ENCODE measurements at places on chromosomes 11 and 22. TPM values are rescaled to one million over a fixed set of nuclear protein-coding genes. Genes with fewer than 3 reads are reported as not detected.

DNA sequence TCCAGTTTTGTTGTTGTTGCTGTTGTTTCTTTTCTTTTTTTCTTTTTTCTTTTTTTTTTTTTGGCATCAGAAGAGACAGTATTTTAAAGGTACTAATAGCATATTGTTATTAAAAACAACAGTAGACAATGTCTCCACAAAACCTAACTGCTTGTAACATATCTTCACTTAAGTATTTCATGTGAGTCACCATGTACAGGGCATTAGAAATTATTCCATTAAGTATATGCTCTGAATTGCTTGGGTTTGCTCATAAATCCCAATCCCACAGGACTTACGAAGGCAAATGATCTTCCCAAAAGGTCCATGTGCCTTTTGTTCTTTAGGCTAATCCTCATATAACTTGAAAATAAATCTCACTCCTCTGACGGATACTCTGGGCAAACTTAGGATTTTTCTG lies 35.9 kb downstream of the MAP6 start:
- H3K4me3 ChIP-seq = no peak overlapping the region
- no peaks in the 10 kb centered on the region for H3K4me1 ChIP-seq
- no peak overlapping the region for H3K27ac ChIP-seq
- peaks cover 45% of the 10 kb centered on the region for H3K27me3 ChIP-seq
- no peak for DNase-seq
- no peaks in the 10 kb centered on the region for H3K36me3 ChIP-seq

Gene PATE2
- not detected for total RNA-seq

GRCh38 chr11:33630936-33631748 lies 69.5 kb downstream of the C11orf91 start:
- no peaks in the 10 kb centered on the region for H3K36me3 ChIP-seq
- no peak for DNase-seq
- H3K4me1 ChIP-seq = no peaks in the 10 kb centered on the region

Gene USP35
- total RNA-seq = 11.9 TPM

GRCh38 chr11:77661670-77662069 lies 24.1 kb upstream of the CLNS1A start:
- no peak for DNase-seq
- no peaks in the 10 kb centered on the region for H3K4me1 ChIP-seq
- no peak overlapping the region for H3K27ac ChIP-seq
- no peaks in the 10 kb centered on the region for H3K27me3 ChIP-seq
- no peak overlapping the region for H3K4me3 ChIP-seq

DNA sequence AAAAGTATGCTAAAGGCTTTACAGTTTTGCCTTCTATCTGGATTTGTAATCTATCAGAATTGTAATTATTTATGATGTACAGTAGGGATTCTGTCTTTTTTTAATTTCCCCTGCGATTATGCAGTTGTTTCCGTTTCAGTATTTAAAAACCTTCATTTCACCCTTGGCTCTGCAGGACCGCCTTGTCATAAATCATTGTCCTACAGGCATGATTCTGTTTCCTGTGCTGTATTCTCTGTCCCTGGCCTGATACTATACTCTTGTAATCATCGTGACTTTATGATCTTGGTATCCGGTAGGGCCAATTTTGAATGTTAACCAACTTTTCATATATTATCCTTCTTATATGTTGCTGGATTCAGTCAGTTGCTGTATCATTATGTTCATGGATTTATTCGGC lies 151.7 kb downstream of the ATXN10 start:
- H3K27ac ChIP-seq = no peak overlapping the region
- H3K27me3 ChIP-seq = no peaks in the 10 kb centered on the region
- H3K4me1 ChIP-seq = no peaks in the 10 kb centered on the region
- no peak overlapping the region for H3K4me3 ChIP-seq
- DNase-seq = no peak
- peaks cover 4% of the 10 kb centered on the region for H3K36me3 ChIP-seq

- H3K27ac ChIP-seq = no peak overlapping the region
- peaks cover 26% of the 10 kb centered on the region for H3K36me3 ChIP-seq
- peaks cover 5% of the 10 kb centered on the region for H3K27me3 ChIP-seq
- peak overlapping the region; percentile 7 for H3K4me3 ChIP-seq
Measured at GRCh38 chr11:65353900-65354264, 669 bp upstream of the TIGD3 start.

Gene WBP2NL
- 1.3 TPM for total RNA-seq

Gene APOA1
- not detected for total RNA-seq

Gene ASPHD2
- total RNA-seq = 9.2 TPM

DNA sequence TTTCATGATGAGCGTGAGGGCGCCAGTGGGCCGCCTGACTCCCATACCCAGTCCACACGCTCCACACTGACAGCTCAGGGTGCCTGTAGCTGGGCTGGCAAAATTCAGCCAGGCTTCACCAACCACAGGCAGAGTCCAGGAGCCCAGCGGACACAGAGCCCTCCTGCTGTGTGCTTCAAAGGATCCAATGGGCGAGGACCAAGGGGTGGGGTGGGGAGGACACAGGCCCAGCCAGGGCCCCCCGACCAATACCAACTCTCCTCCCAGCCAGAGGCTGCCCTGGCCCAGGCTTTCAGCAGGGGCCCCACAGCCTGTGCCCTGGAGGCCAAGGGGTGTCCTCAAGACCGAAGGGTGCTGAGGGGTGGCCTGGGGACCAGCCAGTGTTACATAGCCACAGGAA lies 336.1 kb downstream of the CTTN start:
- DNase-seq = no peak
- H3K4me3 ChIP-seq = no peak overlapping the region
- H3K4me1 ChIP-seq = no peaks in the 10 kb centered on the region

GRCh38 chr11:45424411-45425180 lies 138.5 kb upstream of the SYT13 start:
- H3K36me3 ChIP-seq = no peaks in the 10 kb centered on the region
- DNase-seq = no peak
- no peak overlapping the region for H3K27ac ChIP-seq
- no peak overlapping the region for H3K4me3 ChIP-seq

GRCh38 chr22:42929838-42930155 lies 72.7 kb upstream of the ARFGAP3 start:
- H3K36me3 ChIP-seq = peaks cover 2% of the 10 kb centered on the region
- H3K27me3 ChIP-seq = no peaks in the 10 kb centered on the region
- no peak for DNase-seq
- H3K4me1 ChIP-seq = peaks cover 40% of the 10 kb centered on the region

DNA sequence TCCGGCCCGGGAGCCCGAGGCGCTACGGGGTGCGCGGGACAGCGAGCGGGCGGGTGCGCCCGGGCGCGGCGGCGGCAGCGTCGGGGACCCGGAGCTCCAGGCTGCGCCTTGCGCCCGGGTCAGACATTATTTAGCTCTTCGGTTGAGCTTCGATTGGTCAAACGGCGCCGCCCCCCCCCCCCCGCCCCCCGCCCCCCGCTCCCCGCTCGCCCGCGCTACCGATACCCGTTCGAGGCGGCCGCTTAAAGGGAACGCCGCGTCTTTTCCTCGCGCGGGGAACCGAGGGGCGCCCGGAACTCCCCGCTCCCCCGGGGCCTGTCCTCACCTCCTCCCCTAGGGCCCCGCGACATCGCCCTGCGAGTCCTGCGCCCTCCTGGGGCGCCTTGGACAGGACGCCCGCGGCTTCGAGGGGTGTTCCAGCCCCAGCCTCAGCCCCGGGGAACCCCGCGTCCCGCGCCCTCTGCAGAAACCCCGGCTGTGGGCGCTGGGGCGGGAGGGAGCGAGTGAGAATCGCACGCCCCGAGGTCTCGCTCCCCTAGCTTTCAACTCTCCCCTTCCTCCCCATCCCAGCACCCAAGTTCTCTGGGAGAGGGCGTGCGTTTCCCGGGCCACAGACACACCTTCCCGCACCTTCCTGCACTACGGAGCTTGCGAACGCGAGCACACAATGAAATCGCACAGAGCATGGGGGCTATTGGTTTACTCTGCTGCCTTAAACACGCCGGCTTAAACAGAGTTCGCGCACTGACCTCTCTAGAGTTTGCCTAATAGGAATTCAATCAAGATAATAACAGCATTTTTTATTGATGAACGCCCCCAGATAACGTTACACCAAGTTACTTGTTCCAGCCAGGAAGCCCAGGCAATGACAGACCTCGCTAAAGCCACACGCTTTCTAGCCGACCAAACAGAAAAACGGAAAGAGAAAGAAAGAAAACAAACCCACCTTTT lies at the start of gene BDNF:
Gene BDNF, minus strand, starts transcription at position 105 of the 951 bp plus-strand sequence. CDS start 41,891 bp downstream, outside the sequence.
- peaks cover 58% of the 10 kb centered on the region for H3K27me3 ChIP-seq
- peak within 1 kb of the TSS; percentile 34 for H3K27ac ChIP-seq
- peak within 1 kb of the TSS; percentile 70 for H3K4me3 ChIP-seq
- H3K4me1 ChIP-seq = peaks cover 24% of the 10 kb centered on the region
- DNase-seq = peak; percentile 20
- no peaks in the 10 kb centered on the region for H3K36me3 ChIP-seq

Gene WT1
- total RNA-seq = not detected

- H3K4me1 ChIP-seq = peaks cover 28% of the 10 kb centered on the region
- H3K27ac ChIP-seq = no peak overlapping the region
- no peaks in the 10 kb centered on the region for H3K36me3 ChIP-seq
- H3K27me3 ChIP-seq = peaks cover 57% of the 10 kb centered on the region
- no peak overlapping the region for H3K4me3 ChIP-seq
- no peak for DNase-seq
Measured at GRCh38 chr11:46386674-46387073, 4.9 kb downstream of the CHRM4 start.

DNA sequence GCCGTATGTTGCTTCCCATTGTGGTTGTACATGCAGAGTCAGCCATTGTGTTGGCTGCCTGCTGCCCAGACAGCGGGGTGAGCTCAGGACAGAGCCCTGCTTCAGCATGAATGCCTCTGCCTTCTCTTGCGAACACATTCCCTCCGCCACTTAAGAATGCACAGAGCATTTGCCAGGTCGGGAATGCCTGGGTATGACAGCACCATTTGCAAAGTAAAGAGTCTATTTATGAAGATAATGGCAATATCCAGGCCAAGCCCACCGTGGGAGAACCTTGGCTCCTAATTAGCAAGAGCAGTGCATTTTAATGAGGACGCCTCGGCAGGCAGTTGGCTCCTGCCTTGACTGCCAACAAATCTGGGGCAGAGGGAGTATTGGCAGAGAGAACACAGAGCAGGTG lies 62.5 kb upstream of the SORL1 start:
- H3K27me3 ChIP-seq = no peaks in the 10 kb centered on the region
- no peaks in the 10 kb centered on the region for H3K36me3 ChIP-seq
- no peak overlapping the region for H3K27ac ChIP-seq
- peaks cover 18% of the 10 kb centered on the region for H3K4me1 ChIP-seq
- DNase-seq = no peak

GRCh38 chr11:6474413-6474792 lies 662 bp upstream of the TRIM3 start:
- H3K27me3 ChIP-seq = peaks cover 11% of the 10 kb centered on the region
- H3K4me1 ChIP-seq = peaks cover 31% of the 10 kb centered on the region
- peak overlapping the region; percentile 37 for H3K27ac ChIP-seq
- no peak for DNase-seq
- peak overlapping the region; percentile 75 for H3K4me3 ChIP-seq

GRCh38 chr22:20859615-20860014 lies 808 bp downstream of the SNAP29 start:
- no peaks in the 10 kb centered on the region for H3K27me3 ChIP-seq
- DNase-seq = no peak
- H3K4me1 ChIP-seq = peaks cover 51% of the 10 kb centered on the region

DNA sequence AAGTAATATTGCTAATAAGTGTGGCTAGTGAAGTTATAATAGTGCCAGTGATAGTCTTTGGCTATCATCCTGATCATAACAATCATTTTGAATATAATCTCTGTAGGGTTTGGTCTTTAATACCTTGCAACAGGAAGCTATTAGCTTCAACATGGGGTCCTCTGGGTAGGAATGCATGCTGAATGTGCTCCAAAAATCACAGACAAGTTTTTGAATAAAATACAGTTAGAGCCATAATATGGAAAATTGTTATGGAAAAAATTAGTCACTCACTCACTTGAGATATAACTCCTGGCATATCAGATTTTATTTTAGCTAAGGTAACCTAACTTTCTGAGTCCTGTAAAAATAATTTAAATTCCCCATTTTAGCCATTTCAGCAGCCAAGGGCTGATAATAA lies 95.4 kb upstream of the MTMR2 start:
- no peak overlapping the region for H3K4me3 ChIP-seq
- no peaks in the 10 kb centered on the region for H3K27me3 ChIP-seq
- peaks cover 7% of the 10 kb centered on the region for H3K36me3 ChIP-seq
- DNase-seq = no peak
- H3K27ac ChIP-seq = no peak overlapping the region

DNA sequence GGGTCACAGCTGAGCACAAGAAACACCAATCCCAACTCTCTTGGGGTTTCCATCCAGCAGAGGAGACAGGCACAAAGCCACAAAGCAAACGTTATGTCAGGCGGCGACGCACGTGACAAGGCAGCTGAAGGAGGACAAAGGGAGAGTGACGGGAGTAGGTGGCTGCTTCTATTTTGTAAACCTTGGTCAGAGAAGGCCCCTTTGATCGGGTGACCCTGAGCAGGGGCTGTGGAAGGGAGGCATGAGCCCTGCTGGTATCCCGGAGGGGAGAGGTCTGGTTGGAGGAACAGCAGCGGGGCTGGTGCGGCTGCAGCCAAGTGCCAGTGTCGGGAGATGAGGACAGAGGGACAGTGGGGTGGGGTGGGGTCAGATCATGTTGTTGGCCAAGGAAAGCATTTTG lies 17.3 kb upstream of the RFPL3 start:
- no peak overlapping the region for H3K4me3 ChIP-seq
- H3K27ac ChIP-seq = no peak overlapping the region
- peaks cover 33% of the 10 kb centered on the region for H3K27me3 ChIP-seq
- DNase-seq = no peak
- no peaks in the 10 kb centered on the region for H3K4me1 ChIP-seq

DNA sequence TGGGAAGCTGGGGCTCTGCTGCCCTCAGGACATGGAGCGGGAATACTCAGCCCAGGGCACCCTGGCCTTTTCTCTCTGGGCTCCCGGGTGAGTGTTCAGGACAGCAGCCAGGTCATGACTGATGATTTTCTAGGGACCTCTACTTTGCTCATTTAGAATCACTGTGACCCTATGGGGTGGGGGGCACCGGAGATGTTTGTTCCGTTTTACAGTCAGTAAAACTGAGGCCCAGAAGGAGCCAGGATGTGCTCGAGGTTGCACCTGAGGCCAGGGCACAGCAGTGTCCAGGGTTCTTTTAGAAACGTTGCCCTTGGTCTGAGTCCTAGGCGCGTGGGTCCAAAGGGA lies 48.1 kb downstream of the SMIM38 start:
- H3K4me3 ChIP-seq = no peak overlapping the region
- no peaks in the 10 kb centered on the region for H3K36me3 ChIP-seq
- no peaks in the 10 kb centered on the region for H3K4me1 ChIP-seq
- H3K27ac ChIP-seq = no peak overlapping the region

DNA sequence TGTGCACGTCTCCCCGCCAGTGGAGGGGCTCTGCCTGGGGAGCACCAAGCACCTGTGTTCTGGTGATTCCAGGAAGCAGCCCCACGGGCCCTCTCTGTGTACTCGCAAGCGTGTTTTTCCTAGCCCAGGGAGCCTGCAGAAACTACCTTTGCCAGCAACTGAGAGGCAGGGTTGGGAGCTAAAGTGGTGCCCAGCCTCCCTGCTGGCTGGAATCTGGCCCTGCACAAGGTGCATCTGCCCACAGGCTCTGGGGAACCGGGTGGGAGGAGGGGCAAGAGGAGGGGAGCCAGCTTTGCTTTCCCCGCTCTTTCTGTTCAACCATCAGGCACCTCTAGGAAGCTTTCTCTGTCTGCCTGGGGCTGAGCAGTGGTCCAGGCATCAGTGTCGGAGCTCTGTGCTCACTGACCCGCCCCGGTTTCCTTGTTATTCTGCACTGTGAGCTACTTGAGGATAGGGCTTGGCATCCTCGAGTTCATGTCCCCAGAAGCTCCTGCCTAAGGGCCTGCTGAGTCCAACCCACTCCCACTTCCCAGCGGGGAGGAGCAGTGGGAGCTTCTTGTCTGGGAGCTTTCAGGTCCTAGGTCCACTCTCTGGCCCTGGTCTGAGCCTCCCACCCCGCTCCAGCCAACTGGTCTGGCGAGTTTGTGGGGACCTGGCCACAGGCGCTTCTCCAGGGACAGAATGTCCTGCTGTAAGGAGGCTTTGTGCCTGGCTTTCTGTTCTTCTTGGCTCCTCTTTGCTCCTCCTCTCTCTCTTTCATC lies 14.9 kb downstream of the DAGLA start:
- H3K4me1 ChIP-seq = peaks cover 29% of the 10 kb centered on the region
- H3K27me3 ChIP-seq = no peaks in the 10 kb centered on the region
- peak overlapping the region; percentile 30 for H3K4me3 ChIP-seq
- no peaks in the 10 kb centered on the region for H3K36me3 ChIP-seq

Measured in activated CD8-positive, alpha-beta T cell treated with anti-CD3 and anti-CD28 coated beads, Interleukin-2, amount 10 ng/mL, durations not matched to agents 7 days and 5 days (primary cell).